T-helper 22 cell (primary cell): ENCODE measurements at places on chromosomes 7 and 10.

GRCh38 chr7:159061209-159061608, 83.5 kb downstream of the VIPR2 start:
- DNase-seq, result no peak

DNA sequence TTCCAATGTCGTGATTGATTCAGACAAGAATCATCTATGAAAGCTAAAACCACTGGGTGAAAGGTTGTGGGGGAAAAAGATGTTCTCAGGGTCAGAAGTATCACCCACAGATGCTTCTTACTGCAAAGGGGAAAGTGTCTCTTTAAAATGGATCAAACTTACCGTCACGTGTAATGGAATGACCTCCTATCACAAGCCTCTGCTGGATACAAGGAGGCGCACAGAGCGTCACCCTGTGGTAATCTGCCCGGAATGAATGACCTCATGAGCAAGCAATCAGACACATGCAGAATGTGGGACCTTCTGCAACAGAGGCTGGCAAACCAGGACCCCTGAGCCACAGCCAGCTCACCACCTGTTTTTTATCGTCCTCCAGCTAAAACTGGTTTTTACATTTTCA, 33.0 kb downstream of the WIPF3 start:
- no peak for DNase-seq

DNA sequence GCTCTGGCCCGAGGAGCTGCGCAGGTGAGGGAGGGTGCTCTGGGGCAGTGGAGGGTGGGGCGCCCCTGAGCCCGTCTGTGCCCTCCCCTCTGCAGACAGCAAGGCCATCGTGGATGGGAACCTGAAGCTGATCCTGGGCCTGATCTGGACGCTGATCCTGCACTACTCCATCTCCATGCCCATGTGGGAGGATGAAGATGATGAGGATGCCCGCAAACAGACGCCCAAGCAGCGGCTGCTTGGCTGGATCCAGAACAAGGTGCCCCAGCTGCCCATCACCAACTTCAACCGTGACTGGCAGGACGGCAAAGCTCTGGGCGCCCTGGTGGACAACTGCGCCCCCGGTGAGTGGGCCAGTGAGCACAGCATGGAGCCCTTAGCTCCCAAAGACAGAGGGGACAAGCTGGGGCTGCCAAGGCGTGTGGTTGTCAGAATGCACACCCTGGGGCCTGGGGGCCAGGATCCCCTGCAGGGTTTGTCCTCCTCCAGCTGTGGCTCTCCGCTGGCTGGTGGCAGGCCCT, 5.1 kb downstream of the FLNC start:
- no peak for DNase-seq

GRCh38 chr10:114083040-114083439, 39.4 kb downstream of the ADRB1 start:
- no peak for DNase-seq

- DNase-seq, result no peak
Measured at GRCh38 chr7:127961786-127962453, 69.3 kb downstream of the LRRC4 start.

GRCh38 chr7:21911341-21911875, 34.3 kb downstream of the CDCA7L start:
- DNase-seq, result no peak

GRCh38 chr7:74454021-74454924, 567 bp downstream of the GTF2IRD1 start:
- no peak for DNase-seq

DNA sequence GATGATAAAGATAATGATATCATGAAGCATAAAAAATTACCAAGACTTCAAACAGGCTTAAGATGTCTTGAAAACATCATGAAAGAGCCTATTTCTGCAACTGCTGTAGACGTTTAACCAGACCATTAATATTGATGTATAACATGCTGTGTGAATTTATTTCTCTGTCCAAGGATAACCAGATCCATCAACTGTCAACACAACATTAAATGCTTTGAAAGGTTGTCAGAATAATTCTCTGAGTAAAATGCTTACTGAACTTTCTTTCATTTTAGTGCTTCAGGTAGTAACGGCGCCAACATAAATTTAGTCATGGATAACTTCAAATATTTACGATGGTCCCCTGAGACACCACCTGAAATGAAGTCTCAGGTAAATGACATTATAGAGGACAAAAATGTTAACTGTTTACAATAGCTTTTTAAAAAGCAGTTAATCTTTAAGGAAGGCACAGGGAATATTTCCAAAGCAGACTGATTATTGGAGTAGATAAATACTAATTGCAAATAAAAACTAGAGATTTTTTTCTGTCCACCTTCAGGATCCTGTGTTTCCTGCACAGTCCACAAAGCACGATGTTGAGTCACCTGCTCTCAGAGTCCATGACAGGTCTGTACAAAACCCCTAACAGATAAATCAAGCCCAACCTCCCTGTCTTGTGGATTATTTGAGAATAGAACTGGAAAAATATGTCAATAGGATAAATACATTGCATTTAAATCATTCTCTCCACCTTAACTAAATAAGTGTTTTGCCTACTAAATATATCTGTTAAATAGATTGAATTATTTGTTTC, 1213.2 kb downstream of the XPNPEP1 start:
- DNase-seq, result no peak

DNA sequence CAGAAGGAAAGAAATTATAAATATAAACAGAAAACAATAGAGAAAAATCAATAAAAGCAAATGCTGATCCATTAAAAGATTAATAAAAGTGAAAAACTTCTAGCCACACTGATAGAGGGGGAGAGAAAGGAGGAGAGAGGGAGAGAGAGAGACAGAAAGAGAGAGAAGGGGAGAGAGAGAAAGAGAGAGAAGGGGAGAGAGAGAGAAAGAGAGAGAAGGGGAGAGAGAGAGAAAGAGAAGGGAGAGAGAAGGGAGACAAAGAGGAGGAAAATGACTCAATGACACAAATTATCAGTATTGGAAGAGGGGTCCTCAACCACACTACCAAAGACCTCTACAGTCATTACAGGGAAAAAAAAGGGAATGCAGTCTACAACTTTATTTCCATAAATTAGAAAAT, 94.4 kb upstream of the VIPR2 start:
- no peak for DNase-seq

DNA sequence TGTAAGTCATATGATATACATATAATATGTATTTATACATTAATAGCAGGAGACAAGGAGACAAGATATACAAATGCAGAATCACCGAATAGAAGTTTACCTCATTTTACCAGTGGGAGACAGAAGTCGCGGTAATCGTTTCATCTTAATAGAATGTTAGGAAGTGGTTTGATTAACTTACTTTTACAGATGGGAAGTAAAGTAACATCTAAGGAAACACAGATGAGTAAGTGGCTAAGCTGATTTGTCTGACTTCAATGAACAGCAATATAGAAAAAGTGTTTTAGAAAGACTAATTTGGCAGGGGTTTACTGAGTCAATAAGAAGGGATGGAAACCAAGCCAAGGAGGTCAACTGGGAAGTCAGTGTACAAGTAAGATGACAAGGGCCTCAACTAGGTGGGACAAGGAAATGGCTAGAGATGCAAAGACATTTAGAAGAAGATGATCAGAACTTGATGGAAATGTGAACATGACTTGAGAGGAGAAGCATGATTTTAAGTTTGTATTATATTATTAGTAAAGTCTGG, 36.2 kb upstream of the FAM133B start:
- no peak for DNase-seq

DNA sequence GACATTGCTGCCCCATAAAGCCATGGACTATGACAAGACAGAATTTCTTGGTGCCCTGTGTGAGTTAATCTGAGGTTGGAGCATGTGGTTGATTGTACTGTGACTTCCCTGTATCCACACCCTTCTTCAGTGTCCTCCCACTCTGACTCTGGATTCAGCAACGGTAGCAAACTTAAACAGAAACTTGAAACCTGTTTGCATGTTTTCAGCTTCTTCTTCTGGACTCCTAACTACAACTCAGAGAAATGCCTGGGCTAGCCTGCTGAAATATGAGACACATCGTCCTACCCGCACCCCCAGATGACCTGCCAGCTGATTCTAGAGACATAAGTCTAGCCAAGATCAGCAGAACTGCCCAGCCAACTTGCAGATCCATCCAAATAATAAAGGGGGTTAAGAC, 78.4 kb downstream of the IPMK start:
- no peak for DNase-seq

GRCh38 chr10:61411706-61412105, 41.5 kb downstream of the TMEM26 start:
- no peak for DNase-seq

DNA sequence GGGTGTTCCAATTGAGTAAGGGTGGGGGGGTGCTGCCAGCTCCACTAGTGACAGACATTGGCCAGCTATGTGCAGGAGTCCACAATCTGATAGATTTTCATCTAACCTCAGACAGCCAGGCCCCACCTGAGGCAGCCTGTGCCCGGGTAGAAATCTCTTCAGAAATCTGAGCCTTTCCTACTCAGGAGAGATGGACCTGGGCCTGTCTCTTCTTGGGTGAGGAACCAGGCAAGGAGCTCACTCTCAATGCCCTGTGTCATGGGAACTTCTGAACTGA, 86.9 kb downstream of the UBE2H start:
- DNase-seq, result no peak

DNA sequence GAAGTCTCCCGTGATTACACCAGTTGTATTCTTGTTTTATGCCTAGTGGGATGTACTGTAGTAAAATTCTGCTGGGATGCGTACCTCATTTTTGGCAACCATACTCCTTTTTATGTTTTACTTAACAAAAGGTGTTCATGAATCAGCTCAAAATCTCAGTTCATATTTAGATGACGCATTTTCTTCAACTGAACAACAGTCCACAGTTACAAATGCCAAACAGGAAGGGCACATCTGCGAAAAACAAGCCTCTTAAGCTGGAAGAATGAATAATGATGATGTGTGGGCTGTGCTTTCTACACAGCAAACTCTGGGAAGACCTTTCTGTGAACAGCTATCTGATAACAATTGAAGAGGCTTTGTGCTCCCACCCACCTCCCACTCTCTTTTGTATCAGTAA, 68.4 kb upstream of the NRBF2 start:
- no peak for DNase-seq

- no peak for DNase-seq
Measured at GRCh38 chr10:16401416-16401815, 35.4 kb upstream of the PTER start.

DNA sequence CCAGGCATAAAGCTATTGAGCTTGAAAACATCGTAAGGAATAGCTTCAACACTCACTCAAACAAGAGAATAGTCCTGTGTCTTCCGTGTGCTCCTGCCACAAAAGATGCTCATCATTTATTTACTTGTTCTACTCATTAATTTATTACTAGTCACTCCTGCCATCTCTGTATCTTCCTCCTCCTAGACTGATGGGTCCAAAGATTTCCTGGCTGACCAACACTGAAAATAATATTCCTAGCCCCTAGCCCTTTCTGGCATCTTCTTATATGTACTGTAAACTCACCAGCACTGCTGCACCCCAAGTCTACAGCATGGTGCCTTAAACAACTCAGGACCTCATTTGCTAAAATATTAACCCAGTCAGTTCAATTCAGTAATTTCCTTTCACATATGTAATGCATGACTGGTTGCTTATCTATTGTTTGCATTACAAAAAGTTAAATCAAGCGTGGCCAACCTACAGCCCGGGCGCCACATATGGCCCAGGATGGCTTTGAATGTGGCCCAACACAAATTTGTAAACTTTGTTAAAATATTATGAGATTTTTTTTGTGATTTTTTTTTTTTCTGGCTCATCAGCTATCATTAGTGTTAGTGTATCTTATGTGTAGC, 86.7 kb upstream of the GSDME start:
- DNase-seq, result no peak

DNA sequence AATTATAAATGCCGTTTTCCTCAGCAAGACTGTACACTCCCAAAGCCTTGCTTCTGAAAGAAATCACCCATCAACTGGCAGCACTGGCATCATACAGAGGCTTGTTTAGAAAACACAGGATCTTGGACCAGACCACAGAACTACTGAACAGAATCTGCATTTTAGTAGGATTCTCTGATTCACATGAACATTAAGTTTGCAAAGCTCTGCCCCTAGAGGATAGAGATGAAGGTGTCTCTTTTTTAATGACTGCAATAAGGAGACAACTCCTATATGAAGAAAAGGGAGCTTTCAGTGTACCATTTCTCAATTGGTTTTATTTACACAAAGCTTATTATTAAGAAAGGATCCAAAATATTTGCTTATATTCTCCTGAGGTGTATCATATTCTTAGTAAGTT, 172.7 kb downstream of the AGMO start:
- DNase-seq, result no peak

- no peak for DNase-seq
Measured at GRCh38 chr10:32629910-32630309, 184.0 kb downstream of the CCDC7 start.

GRCh38 chr10:53646525-53646924, 873.9 kb upstream of the MBL2 start:
- DNase-seq, result no peak

DNA sequence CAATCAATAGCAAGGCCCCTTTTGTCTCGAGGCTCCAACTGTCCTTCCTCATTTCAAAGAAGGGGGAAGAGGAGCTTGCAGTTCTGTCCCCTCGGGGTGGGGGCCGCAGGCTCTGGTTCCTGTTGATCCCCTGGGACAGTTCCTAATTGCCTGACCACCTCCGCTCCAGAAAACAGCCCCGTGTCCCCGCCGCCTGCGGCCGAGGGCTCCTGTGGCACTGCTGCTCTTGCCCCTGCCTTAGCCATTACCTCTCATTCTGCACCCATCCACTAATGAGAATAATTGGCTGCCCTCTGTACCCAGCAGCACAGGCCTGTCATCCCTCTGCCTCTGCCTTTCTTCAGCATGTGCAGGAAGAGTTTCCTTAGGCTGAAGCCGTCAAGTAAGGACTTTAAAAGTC, 668.3 kb upstream of the FOXK1 start:
- no peak for DNase-seq

GRCh38 chr10:106450966-106451365, 713.5 kb downstream of the SORCS1 start:
- DNase-seq, result no peak

DNA sequence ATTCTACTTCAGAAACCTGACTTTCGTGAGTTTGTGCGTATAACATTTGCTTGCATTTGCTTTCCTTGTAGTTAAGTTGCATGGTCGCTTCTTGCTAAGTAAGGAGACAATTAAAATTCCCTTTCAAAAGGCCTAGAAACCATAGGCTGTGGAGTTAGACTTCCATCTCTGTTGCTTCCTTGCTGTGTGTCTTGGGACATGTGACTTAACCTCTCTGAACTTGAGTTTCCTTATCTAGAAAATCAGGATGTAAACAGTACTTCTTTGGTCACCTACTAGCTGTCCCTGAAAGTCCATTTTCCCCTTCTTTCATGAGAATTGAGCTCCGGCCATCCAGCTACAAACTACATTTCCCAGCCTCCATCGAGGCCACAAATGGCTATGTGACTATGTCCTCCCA, 89.2 kb downstream of the ITIH5 start:
- DNase-seq, result no peak

DNA sequence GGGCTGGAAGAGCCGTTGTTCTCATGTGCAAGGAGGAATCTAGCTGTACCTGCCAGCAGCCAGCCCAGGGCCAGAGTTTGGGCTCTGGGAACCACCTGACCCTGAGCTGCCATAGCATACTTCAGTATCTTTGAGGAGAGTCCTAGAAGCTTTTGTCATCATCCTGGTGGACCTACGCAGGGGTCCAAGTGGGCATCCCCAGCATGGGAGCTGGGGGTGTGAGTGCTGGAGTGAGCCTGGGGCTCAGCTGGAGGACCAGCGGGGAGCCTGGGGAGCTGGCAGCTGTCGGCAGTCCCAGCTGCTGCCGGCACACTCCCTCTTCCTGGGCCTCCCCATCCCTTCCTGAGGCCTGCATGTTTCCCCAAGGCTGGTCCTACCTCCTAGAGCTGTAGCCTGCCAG, 32.5 kb downstream of the C10orf105 start:
- no peak for DNase-seq

GRCh38 chr10:102777711-102778453, 34.1 kb downstream of the WBP1L start:
- DNase-seq, result no peak
